ENCODE measurements at places on chromosomes 2 and 18.

- DNase-seq = no peak
Observed at GRCh38 chr18:48181857-48182256, 227.3 kb downstream of the ZBTB7C start.

- DNase-seq = no peak
Observed at GRCh38 chr2:204331180-204331579, 214.1 kb upstream of the PARD3B start.

GRCh38 chr2:137937246-137937645 is 27.0 kb upstream of the HNMT start:
- DNase-seq = no peak

GRCh38 chr2:97845818-97846217 is 132.4 kb downstream of the ZAP70 start:
- DNase-seq = no peak

GRCh38 chr2:19230626-19231025 is 127.8 kb downstream of the OSR1 start:
- DNase-seq = no peak

GRCh38 chr18:58221060-58221725 is 177.2 kb downstream of the NEDD4L start:
- no peak for DNase-seq

GRCh38 chr2:58651930-58652329 is 410.8 kb upstream of the FANCL start:
- DNase-seq = no peak

GRCh38 chr2:193461431-193461934 is 1266.8 kb upstream of the TMEFF2 start:
- DNase-seq = no peak

- DNase-seq = no peak
Observed at GRCh38 chr2:235591921-235592320, 98.1 kb downstream of the AGAP1 start.

DNA sequence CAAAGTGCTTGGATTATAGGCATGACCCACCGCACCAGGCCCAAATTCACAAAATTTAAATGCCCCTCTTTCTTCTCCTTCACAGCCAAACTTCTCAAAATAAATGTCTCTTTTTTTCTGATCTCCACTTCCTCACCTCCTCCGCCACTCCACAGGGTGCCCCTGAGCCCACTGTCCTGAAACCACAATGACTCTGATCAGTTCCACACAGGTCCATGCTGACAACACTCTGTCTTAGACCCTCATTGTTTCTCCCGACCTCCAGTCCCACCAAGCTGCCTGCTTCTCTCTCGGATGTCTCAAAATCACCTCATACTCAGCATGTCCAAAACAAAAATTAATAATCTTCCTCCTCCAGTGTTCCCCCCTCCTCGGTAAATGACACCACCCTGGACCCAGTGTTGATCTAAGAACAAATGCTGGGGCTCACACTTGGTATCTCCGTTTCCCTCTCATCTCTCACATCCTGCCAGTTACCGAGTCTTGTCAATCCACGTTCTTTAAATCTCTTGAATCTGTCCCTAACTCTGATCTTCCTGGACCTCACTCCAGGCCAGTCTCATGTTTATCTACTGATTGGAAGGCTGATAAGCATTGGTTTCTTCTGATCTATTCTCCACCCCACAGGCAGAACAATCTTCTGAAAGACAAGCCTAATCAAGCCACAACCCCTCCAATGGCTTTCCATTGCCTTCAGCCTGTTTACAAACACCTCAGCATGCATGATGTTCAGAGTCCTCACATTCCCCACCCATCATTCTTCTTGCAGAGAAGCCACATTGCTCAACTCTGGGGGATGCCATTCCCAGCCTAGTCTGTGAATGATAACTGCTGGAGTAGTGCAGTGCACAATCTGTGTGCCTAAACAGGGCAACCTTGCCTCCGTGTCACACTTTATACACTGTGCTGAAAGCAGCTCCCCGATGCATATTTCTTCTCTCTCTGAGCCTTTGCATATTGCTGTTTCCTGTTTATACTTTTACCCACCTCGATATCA is 12.4 kb upstream of the ANKRD44 start:
- no peak for DNase-seq

GRCh38 chr2:154591294-154591820 is 107.1 kb upstream of the KCNJ3 start:
- DNase-seq = no peak

- DNase-seq = no peak
Observed at GRCh38 chr2:220980966-220981675, 591.0 kb downstream of the EPHA4 start.

DNA sequence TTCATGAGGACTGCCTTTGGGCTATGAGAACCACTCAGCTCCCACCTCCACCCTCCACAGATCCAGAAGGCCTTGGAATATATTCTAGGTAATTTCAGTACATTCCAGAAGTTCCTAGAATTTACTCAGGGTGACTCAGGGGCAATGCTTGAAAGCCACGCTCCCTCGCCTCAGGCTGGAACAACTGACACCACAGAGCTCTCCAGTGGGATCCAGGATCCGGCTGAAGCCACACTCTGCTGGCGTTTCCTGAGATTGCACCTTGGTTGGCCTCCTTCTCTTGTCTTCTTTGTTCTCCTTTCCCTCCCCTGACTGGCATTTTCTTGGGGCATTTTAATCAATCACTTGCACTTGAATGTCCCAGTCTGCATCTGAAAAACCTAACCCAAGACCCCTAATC is 92.6 kb upstream of the KCNE4 start:
- DNase-seq = no peak

DNA sequence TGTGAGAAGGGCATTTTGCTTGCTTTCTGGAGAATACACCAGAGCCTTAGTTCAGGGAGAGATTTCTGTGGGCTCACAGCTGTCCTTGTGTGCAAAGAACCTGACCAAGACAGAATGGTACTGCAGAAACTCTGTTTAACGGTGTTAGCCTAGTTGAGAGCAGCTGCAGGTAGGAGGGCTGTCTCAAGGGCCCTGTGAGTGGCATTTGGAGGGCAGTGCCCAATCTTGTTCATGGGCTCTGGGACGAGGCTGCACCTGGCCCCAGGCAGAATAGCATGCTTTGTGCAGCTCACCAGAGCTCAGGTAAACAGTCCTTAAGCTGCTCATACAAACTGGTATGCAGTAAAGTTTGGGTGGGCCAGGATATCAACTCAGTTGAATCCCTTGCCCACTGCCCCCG is 16.9 kb upstream of the RGPD4 start:
- no peak for DNase-seq

- no peak for DNase-seq
Observed at GRCh38 chr2:235204948-235205347, 253.1 kb downstream of the SH3BP4 start.

GRCh38 chr2:29004755-29005154 is 23.7 kb downstream of the TOGARAM2 start:
- no peak for DNase-seq

- no peak for DNase-seq
Observed at GRCh38 chr2:96143848-96144480, 1.3 kb downstream of the DUSP2 start.

- no peak for DNase-seq
Observed at GRCh38 chr18:79554321-79554720, 125.3 kb upstream of the CTDP1 start.

GRCh38 chr2:40039549-40039948 is 260.5 kb upstream of the THUMPD2 start:
- no peak for DNase-seq

DNA sequence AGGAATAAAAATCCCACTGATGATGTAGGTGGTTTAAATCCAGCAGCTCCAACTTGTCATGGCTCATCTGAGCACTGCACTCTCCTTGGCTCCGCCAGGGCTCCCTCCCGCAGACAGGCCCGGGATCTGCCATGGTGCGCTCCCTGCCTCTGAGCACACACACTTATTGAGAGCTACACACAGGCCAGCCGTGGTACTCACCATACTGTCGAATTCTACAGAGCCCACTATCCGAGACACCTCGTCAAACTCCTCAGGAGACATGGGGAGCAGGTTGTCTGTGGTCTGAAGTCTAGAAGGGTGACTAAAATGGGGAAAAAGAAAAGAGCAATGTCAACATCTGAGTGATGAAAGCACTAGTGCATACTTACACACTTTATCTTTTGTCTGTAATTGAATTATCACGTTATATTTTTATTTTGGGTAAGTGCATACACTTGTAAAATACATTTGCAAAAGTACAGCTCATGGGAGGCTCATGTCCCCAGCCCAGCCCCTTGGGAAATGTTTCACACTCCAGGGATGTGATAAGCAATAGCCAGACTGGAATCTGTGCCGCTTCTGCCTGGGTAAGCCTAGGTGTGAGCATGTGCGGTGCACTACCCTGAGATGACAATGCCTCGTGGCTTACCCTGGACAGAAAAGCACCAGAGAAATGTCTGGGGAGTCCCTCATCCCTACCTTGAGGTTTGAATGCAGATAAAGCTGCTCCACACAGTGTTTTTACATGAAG is 39.2 kb downstream of the STAT1 start:
- DNase-seq = no peak

- DNase-seq = no peak
Observed at GRCh38 chr2:200939832-200940231, 23.6 kb downstream of the ORC2 start.

DNA sequence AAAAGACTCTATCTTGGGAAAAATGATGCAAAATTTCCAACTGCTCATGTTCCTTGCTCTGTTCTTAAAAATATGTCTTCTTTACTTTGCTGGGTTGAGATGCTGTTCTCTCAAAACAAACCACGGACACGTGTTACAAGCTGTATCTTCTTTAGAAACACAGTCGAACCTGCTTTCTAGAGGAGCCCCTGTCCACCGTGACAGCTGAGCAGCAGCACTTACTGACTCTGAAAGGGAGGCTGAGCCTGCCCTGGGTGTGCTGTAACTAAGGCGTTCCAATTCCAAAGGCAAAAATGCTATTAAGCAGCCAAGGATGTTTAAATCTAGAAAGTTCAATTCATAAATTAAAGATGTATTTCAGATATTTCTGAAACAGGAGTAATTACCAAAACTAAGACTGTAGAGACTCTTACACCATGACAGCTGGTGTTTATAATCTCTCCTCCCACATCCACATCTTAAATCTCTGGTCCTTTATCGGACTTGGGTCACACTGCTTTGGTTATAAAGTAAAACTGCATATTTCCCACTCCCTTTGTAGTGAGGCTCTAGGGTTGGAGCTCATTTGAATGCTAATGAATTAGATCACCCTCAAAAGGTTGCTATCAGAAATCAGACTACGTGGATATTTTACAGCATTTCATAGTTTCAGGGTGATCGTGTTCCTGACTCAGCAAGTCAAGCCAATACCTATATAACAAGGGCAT is 281.2 kb upstream of the LYPD1 start:
- DNase-seq = no peak

DNA sequence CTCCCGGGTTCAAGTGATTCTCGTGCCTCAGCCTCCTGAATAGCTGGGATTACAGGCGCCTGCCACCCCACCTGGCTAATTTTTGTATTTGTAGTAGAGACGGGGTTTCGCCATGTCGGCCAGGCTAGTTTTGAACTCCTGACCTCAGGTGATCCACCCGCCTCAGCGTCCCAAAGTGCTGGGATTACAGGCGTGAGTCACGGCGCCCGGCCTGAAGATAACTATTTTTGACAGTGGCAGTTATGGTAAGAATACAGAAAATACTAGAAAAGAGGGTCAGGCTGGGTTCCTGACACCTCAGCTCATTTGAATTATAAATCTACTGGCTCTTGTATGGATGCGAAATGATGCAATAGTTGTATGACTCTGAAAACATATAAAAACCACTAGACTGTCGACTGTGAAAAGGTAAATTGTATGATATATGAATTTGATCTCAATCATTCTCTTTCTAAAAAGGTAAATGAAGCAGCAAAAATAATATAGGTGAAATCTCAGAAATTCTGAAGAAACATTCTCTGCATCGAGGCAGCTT is 11.1 kb upstream of the DGKD start:
- no peak for DNase-seq

DNA sequence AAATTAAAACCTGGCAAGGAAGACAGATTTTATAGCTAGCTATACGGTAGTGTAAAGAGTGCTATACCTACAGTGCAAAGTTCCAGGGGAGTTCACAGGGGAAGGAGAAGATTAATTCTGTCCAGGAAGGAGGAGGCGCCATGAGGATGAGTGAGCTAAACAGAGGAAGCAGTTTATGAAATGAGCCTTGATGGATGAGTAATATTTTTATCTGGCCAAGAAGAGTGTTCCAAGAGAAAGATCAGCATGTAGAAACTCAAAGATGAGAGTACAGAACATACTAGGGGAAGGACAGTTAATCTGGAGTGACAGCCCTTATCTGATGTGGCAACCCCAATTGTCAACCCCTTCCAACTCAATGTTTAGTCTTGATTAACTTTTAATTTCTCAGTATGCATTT is 54.8 kb downstream of the CDH20 start:
- DNase-seq = no peak

GRCh38 chr2:129812071-129812470 is 167.4 kb upstream of the RAB6C start:
- DNase-seq = no peak

- DNase-seq = no peak
Observed at GRCh38 chr2:74373221-74373676, 6.9 kb downstream of the DCTN1 start.

GRCh38 chr18:72985686-72986085 is 117.9 kb upstream of the NETO1 start:
- DNase-seq = no peak

DNA sequence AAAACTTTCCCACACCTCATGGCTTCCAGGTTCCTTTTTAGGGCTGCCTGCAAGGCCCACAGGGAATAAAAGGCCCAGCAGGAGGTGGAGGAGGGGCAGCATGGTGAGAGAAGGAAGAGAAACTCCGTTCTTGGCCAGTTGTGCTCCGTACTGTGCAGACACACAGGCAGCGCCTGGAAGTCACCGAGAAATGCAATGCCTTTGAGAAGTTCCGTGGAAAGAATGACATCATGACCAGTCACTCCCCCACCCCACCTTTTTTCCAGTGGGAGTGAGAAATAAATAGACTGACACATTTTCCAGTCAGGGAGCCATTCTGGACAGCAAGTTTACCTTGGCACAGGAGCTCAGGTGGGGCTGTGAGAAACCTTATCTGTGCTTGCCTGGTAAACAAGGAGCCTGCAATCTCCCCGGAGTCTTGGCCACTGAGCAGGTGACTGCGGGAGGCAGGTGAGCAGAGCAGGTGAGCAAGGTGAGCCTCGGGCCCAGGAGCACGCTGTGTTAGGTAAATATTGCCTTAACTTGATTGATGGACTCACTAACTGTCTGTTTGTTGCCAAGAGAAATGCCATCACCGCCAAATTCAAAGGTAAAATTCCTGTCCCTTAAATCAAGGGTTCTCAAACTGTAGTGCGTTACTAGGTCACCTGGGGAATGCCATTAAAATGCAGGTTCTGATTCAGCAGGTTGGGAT is 13.5 kb upstream of the LBH start:
- no peak for DNase-seq

- DNase-seq = no peak
Observed at GRCh38 chr18:51540562-51540961, 343.1 kb upstream of the MEX3C start.

- DNase-seq = no peak
Observed at GRCh38 chr2:152811916-152812315, 93.5 kb downstream of the ARL6IP6 start.

GRCh38 chr2:232485757-232486557 is 1.7 kb downstream of the ECEL1 start:
- no peak for DNase-seq

- DNase-seq = no peak
Observed at GRCh38 chr2:167212014-167212648, 323.9 kb downstream of the XIRP2 start.

All from omental fat pad (tissue), 4 donors.